Stimulated activated CD4-positive, alpha-beta T cell treated with anti-CD3 and anti-CD28 coated beads, Interleukin-1b, Interleukin-23, amount 100 ng/mL, for 1 hour (primary cell): ENCODE measurements at places on chromosomes 12 and 14.

DNA sequence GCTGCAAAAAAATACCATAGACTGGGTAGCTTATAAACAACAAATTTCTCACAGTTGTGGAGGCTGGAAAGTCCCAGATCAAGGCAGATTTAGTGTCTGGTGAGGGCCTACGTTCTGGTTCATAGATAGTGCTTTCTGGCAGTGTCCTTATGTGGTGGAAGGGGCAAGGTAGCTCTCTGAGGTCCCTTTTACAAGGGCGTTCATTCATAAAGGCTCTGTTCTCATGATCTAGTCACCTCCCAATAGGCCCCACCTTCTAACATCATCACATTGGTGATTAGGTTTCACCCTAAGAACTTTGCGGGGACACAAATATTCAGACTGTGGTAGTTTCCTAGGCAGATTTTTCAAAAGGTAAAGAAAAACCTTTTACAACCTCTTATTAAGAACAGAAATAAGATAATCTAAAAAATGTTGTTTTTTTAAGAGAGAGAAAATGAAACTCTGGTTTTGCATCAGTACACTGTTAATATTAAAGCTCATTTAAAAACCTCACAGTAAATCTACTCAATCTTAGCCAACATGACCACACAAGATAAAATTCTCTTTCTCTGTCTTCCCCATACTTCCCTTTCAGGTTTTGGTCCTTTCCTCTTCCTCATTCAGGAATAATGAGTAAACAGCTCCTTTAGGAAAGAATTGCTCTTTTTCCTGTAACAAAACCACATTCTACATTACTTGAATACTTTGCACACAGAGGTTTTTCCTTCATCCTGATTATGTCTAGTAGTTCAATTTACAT is 117.5 kb downstream of the UNC79 start:
- DNase-seq: no peak

- DNase-seq: no peak
Observed at GRCh38 chr14:60839657-60840056, 105.1 kb downstream of the MNAT1 start.

DNA sequence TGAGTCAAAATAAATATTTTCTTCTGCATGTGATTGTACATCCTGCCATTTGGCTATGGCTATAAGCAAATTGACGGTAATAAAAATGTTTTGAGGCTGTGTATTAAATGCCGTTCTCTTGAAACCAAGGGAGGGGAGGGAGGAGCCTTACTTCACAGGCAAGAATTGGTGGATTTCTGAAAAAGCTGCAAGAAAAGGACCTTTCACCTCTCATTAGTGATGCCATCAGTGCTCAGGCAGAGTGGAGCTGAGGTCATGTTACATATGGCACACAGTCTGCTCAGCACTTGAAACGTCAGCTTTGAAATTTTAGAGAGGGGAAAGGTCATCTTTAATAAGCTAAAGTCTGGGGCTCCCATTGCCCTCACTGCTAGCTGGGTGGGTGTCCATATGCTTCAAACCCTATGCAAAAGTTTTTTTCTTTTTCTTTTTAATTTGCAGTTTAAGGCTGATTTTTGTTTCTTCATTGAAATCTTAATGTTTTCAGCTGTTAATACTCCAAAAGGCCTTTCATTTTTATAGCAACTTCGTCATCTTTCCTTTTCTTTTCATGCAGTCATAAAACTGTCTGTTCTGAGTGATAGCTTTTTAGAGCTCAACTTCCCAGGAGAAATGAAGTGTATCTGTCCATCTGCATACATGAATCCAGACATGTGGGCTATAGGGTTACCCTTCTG is 9.8 kb upstream of the SIX1 start:
- no peak for DNase-seq

DNA sequence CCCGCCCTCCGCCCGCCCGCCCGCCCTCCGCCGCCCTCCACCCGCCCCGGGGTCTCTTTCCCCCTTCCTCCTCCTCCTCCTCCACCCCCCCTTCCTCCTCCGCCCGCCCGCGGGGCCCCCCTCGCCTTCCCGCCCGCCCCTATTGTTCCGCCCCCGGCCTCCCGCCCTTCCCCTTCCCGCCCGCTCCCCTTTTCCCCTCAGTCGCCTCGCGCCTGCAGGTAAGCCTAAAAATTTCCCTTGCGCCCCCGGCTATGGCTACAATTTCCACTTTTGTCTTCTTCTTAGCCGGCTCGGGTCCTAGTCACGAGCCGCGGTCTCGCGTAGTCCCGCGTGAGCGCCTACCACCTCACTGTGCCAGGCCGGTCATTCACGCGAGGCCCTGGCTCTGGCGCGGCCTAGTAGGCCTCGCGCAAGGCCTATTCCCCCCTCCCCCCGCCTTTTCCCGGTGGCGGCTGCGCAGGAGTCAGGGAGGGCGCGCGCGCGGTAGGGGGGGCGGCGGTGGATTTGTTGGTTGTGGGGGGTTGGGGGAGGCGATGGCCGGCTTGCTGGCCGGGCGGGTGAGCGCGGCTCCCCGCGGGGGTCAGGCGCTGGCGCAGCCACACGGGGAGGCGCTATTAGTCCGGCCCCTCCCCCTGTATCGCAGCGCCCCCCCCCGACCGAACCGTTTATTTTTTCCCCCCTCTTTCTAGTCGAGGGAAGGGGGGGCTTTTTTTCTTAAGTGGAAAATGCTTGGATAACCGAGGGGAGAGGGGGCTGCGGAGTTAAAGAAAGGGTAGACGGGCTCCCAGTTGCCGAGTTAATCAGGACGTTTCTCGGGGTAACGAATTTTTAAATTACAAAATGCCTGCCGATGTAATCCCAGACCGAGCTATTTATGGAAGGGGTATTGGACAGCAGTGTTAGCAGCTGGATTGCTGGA is 516 bp downstream of the PCBP2 start:
- DNase-seq: peak; percentile 36

DNA sequence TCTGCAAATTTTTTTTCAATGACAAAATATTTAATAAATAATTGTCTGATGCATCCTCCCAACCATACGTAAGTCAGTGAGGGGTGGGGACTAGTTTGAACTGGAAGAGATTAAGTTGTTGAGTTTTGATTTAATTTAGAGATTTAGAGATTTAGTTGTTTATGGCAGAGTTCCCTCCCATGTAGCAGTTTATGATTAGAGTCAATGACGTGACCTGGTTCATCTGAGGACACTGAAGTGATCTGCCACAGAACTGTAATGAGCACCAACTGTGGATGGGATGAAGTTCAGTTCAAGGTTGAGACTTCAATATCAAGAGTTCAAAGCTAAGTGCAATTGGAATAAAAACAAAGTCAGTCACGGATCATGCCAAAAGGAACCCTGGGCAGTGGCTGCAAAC is 609.3 kb downstream of the NOVA1 start:
- DNase-seq: no peak

DNA sequence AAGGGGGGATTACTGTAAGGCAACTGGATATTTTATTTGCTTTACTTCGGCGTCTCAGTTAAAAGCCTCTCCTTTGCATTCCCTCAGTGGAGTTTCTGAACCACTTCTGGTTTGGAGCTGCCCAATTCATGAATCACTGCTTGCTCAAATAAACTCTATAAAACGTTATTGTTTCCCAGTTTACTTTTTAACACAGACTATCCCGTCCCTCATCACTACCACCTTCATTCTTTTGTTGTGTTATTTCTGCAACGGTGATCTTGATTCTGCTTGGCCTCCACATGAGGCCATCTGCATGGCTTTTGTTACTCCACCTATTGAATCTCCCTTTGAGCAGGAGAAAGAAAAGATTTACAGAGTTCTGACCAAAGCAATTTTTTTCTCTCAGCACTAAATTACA is 104.0 kb upstream of the PLEKHA5 start:
- DNase-seq: no peak

DNA sequence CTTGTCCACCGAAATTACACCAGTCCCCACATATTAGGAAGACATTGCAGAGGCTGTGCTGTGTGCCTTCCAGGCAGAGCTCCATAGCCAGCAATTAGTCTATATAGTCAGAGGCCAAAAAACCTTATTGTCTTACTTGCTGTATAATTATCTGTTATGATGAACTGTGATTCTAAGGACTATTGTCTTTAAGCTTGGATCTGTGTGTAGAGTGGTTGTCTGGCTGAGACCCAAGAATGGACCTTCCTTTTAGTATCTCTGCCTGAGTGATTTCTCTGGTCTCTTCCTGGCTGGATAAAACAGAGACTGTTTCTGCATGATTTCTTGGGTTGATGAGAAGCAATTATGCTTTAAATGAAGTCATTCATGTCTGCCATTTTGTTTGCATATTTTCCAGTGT is 465.3 kb downstream of the PRKD1 start:
- DNase-seq: no peak

DNA sequence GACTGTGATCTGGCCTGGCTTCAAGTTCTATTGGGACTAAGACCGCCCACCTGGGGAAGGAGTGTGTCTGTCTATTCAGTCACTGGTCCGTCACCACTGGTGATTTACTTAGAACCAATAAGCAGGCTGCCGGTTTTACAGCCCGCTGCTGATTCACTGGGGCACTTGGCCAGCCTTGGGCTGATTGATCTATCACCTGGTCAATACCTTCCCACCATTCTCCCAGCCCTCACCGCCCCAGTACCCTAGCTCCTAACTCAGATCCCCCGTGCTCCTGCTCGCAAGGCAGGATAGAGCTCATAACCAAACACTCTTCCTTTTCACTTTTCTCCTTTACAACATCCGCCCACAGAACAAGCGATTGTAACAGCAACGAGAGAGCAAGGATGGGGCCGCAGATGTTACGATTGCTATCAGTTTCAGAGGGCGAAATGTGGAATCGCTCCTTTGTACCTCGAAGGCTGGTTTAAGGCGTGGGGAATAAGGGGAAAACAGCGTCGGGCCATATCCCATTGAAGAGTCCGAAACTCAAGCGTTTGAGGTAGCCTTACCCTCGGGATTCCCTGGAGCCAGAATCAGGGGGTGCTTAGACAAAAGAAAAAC is 672 bp downstream of the RDH11 start:
- DNase-seq: peak; percentile 39

GRCh38 chr14:86442135-86442534 is 912.2 kb downstream of the FLRT2 start:
- no peak for DNase-seq

GRCh38 chr12:44389896-44390295 is 486.2 kb downstream of the NELL2 start:
- DNase-seq: no peak

DNA sequence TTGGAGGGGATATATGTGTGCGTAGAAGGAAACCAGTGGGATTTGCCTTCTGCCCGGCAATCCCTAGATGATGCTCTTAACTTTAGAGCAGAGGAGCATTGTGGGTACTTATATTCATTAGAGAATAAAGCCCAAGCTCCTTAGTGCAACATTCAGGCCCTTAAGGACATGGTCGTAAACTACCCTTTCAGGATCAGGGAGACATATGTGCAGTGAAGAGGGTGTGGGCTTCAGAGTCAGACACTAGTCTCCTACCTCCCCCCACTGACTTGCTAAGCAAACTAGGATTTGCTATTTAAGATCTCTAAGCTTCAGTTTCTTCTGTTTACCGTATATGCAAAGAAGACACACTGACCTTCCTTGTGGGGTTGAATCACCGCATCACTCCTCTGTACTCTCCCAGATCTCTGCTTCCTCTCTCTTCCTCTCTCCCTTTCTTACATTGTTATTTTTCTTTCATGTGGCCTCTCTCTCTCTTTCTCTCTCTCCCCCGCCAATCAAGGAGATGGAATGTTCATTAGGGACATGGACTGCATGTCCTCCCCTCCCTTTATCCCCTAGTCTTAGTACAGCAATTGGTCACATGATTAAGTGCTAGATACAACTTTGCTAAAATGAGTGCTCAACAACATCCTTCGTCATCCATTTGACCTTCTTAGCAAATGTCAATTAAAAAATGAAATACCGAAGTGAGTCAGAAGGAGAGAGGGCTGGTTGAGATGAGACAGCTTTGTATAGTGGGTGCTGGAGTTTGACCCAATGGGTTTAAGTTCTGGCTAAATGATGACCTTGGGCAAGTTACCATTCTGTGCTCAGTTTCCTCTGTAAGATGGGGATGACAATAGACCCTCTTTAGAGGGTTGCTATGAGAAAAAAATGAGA is 91.7 kb downstream of the TMX1 start:
- DNase-seq: no peak

DNA sequence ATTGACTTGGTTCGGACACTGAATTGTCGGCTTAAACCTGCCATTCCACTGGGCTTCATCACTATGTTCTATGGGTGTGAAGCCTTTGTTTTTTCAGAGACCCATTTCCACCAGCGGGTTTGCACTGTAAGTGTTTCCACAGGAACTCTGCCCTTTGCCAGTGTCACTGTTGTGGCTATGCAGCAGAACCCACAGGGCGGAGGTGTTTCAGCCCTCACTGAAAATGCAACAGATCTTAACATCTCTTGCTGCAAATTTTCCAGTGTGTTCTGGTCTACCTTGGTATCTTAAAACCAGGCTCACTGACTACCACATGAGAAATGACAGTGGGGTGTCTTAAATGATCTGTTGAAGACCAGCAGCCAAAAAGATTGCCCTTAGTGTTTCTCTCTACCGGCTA is 21.1 kb downstream of the PRKCH start:
- peak; percentile 65 for DNase-seq

- no peak for DNase-seq
Observed at GRCh38 chr14:105665247-105665950, 139.0 kb downstream of the TMEM121 start.

DNA sequence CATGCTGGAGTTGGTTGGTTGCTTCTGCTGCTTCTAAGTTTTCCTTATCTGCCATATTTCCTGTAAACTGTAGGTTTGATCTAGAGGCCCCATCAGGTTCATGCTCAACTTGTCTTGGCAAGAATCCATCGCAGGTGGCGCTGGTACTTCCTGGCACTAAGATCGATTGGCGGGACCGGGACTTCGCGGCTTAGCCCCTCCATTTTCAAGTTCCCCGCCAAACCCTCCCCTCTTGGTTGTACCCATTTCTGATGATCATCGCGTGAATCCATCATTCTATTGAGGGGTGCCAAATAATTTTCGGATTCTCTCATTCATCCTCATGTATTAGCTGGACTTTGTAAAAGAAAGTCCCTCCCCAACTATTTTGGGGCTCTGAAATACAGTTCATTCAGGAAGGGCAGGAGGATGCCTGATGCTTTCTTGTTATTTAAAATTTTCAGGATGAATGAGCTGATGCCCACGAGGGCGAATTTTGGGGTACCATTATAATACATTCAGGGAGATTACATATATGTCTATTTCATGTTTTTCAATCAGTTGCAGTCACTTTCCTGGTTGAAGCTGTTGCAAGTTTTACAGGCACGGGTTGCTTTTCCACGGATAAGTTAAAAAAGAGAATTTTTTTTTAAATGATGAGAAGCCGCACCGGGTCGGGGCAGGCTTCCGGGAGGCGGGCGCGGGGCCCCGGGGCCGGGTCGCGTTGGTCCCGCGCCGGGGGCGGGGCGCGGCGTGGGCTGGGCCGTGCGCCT is 395 bp upstream of the BRI3BP start:
- peak; percentile 65 for DNase-seq

GRCh38 chr12:79407671-79408622 is 282.8 kb downstream of the PAWR start:
- no peak for DNase-seq

DNA sequence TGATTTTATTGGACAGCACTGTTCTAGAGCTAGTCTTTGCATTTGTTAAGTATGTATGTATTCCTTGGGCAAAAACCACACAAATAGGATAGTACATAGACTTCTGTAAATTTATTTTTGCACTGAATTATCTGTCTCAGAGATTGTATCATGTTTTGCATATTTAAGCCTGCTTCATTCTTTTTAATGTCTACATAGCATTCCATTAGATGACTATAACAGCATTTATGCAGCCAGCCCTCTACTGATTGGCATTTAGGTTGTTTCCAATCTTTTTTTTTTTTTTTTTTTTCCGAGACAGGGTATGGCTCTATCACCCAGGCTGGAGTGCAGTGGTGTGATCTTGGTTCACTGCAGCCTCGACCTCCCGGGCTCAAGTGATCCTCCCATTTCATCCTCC is 34.5 kb downstream of the SYNDIG1L start:
- DNase-seq: no peak

- DNase-seq: no peak
Observed at GRCh38 chr12:114168061-114168460, 201.9 kb upstream of the RBM19 start.
